GM23338 (cell line): ENCODE measurements at places on chromosomes 7 and 10.

GRCh38 chr10:75632805-75633462 is 201.5 kb downstream of the LRMDA start:
- no peaks in the 10 kb centered on the region for H3K36me3 ChIP-seq
- no peak overlapping the region for H3K27ac ChIP-seq
- no peaks in the 10 kb centered on the region for H3K4me1 ChIP-seq

GRCh38 chr10:7651853-7652470 is 14.8 kb downstream of the ITIH5 start:
- no peaks in the 10 kb centered on the region for H3K4me1 ChIP-seq
- H3K27me3 ChIP-seq = no peaks in the 10 kb centered on the region
- no peaks in the 10 kb centered on the region for H3K36me3 ChIP-seq
- DNase-seq = no peak
- no peak overlapping the region for H3K27ac ChIP-seq
- H3K4me3 ChIP-seq = no peak overlapping the region

DNA sequence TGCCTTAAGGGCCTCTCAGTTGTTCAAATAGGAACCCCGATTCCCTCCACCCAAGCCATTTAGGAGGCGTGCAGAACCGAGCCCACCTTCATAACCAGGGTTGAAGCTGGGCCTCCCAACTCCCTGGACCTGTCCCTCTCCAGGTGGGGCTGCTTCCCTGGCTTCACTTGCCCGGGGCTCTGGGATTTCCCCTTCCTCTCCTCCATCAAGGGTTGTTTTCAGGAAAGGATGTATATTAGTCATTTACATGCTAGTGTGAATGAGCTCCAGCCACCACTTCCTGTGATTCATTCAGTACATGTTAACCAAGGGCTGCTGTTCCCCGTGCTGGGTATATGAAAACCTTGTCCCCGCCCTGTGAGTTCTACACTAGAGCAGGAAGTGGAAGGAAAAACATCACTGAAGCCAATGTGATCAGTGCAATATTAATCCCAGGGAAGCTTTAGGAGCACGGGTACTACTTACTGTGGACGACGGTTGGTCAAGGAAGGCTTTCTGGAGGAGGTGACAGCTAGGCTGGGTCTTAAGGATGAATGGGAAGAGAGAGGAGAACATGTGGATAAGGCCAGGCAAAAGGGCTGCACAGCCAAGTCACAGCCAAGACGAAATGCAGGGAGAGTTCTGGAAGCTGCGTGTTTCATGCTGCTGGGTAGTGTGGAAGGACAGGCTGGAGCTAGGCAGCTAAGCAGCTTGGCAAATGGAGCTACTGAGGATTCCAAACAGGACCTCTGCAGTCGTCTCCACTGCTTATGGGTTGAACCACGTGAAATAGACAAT is 150.1 kb upstream of the SHH start:
- no peak overlapping the region for H3K4me3 ChIP-seq
- no peak overlapping the region for H3K27ac ChIP-seq
- no peaks in the 10 kb centered on the region for H3K4me1 ChIP-seq

GRCh38 chr7:111226800-111227199 is 135.9 kb downstream of the LRRN3 start:
- no peaks in the 10 kb centered on the region for H3K27me3 ChIP-seq
- no peaks in the 10 kb centered on the region for H3K36me3 ChIP-seq
- no peaks in the 10 kb centered on the region; the same call in 1 of the 2 replicates for H3K4me1 ChIP-seq
- H3K4me3 ChIP-seq = no peak overlapping the region

DNA sequence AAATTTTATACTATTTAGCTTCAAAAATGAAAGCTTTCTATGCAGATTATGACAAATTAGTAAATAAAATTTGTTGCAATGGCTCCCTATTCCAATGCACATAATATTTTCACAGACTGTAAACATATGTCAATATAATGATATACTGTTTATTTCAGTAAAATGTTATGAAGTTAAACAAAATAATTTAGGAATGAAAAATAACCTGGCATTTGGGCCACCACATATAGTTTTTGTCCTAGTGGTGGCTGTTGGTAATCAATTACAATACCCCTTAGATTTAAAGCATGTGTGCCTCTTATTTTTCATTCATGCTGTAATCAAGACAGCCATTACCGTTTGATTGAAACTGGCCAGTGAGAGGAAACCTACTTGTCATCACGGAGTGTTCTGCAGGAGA is 928.5 kb upstream of the KCND2 start:
- no peak for DNase-seq
- H3K4me3 ChIP-seq = no peak overlapping the region
- H3K27me3 ChIP-seq = no peaks in the 10 kb centered on the region
- no peaks in the 10 kb centered on the region for H3K4me1 ChIP-seq
- no peak overlapping the region for H3K27ac ChIP-seq
- H3K36me3 ChIP-seq = no peaks in the 10 kb centered on the region

- no peaks in the 10 kb centered on the region for H3K4me1 ChIP-seq
- no peaks in the 10 kb centered on the region for H3K27me3 ChIP-seq
- H3K36me3 ChIP-seq = no peaks in the 10 kb centered on the region; the same call in 1 of the 2 replicates
- H3K27ac ChIP-seq = peak overlapping the region; percentile 76; the same call in 1 of the 2 replicates
- H3K4me3 ChIP-seq = no peak overlapping the region
Measured at GRCh38 chr7:125847692-125848091, 918.1 kb upstream of the POT1 start.

- DNase-seq = no peak
- H3K4me1 ChIP-seq = no peaks in the 10 kb centered on the region
- no peaks in the 10 kb centered on the region for H3K36me3 ChIP-seq
- no peak overlapping the region for H3K4me3 ChIP-seq
Measured at GRCh38 chr7:28608731-28609130, 196.4 kb downstream of the CREB5 start.

DNA sequence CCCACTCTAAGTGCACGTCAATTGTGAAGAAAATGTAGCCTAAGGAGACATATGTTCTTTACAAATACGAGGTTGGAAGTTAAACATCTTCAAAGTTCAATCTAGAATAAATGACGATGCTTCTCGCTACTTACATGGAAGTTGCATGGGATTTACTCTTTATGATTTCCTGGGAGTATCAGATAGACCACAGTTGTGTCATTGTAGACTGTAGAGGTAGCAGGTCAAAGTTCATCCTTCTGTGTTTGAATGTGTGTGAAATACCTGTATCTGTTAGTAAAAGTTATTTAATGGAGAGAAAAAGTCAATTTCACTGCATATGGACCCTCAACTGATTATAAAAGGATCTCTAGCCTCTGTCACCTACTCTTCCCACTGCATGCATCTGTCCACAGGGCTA is 112.6 kb downstream of the C1GALT1 start:
- H3K27me3 ChIP-seq = no peaks in the 10 kb centered on the region
- H3K4me3 ChIP-seq = no peak overlapping the region
- H3K27ac ChIP-seq = no peak overlapping the region
